ENCODE measurements at places on chromosomes 13 and 19.

GRCh38 chr13:110448230-110448629 is 113.3 kb downstream of the RAB20 start:
- DNase-seq = no peak

- no peak for DNase-seq
These were observed 7.4 kb downstream of the BCAM start for GRCh38 chr19:44816301-44816700.

GRCh38 chr13:97221046-97221445 is 1.1 kb upstream of the MBNL2 start:
- DNase-seq = no peak

DNA sequence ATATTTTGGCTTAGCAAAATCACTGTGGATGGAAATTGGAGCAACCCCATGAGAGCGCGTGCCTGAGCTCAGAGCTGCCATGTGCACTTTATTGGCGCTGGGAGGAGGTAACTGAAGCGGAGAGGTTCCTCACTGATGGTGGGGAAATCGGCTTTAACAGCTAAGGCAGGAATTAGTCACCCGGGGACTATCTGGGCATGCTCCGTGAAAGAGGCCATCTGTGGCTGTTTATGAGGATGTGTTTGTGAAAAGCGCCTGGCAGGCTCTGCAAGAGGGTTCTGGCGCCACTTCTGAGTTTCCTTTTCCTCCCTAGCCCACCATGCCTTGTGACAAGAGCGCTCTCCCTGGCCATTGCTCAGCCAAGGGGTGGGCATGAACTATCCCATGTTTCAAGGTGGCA is 815.6 kb downstream of the UQCRFS1 start:
- DNase-seq = no peak

GRCh38 chr19:2970201-2970835 is 7.0 kb upstream of the TLE6 start:
- DNase-seq = no peak

DNA sequence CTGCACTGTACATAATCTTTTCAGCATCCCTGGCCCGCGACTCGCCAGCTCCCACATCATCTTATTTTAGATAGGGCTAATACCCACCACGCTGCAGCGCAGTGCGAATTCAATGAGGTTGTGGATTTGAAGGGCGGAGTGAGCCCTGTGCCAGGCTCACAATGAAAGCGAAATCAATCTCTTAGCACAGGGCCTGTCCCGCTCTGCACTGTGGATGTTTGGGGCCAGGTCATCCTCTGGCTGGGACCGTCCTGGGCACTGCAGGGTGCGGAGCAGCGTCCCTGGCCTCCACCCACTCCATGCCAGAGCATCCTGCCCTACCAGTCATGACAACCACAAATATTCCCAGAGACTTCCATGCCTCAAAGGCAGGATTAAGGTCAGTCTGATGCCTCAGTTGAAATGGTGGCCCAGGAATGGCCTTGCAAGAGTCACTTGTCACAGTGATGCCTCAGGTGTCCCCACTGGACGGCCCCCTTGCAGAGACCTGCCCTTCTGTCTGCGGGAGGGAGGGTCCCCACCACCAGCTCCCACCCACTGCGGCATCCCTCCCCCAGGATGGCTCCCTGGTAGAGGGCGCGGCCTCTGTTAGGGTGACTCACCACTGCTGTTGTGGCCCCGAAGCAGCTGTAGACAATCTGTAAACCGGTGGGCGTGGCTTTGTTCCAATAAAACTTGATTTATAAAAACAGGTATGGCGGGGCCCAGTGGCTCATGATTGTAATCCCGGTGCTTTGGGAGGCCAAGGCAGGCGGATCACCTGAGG is 5.6 kb downstream of the UHRF1 start:
- DNase-seq = no peak

DNA sequence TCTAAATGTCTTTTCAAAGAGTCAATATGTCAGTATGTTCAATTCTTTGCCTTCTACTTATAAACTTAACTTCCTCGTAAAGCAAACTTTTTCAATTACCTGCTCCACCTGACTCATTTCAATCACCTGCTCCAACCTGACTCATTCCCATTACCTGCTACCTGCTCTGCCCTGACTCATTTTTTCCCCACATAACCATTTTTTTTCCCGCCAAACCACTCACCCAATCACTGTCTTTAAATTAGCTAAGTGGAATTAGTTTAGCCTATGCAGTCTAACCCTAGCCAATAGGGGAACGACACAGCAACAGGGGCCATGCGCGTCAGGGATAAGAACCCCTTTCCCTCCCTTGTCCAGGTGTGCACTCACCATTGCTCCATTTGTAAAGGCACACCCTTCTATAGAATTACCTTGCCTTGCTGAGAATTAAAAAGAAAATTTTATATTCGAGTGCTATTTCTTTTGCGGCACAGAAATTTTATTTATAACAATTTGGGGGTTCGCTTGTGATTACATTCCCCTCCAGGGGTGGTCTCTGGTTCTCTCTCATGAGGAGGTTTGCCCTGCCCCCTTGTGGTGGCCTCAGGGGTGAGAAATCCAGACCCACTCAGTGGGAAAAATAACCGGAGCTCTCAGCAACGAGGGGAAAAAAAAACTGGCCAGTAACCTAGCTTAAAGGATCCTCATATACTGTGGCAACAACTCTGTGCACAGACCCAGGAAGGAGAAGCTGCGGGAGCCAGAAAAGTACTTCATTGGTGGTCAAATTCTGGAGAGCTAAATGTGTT is 193.1 kb downstream of the ZNF486 start:
- no peak for DNase-seq

GRCh38 chr19:32178401-32178800 is 167.0 kb upstream of the ZNF507 start:
- DNase-seq = no peak

GRCh38 chr13:75217949-75218348 is 264.0 kb downstream of the TBC1D4 start:
- DNase-seq = no peak

GRCh38 chr13:78750735-78751134 is 91.8 kb upstream of the OBI1 start:
- DNase-seq = no peak

- no peak for DNase-seq
These were observed 36.5 kb downstream of the STARD13 start for GRCh38 chr13:33249066-33249465.

- no peak for DNase-seq
These were observed 75.2 kb downstream of the TNFSF11 start for GRCh38 chr13:42649141-42649540.

GRCh38 chr13:46071590-46072249 is 19.2 kb upstream of the ZC3H13 start:
- DNase-seq = no peak

- DNase-seq = no peak
These were observed 6.5 kb upstream of the SUPT20H start for GRCh38 chr13:37065890-37066526.

DNA sequence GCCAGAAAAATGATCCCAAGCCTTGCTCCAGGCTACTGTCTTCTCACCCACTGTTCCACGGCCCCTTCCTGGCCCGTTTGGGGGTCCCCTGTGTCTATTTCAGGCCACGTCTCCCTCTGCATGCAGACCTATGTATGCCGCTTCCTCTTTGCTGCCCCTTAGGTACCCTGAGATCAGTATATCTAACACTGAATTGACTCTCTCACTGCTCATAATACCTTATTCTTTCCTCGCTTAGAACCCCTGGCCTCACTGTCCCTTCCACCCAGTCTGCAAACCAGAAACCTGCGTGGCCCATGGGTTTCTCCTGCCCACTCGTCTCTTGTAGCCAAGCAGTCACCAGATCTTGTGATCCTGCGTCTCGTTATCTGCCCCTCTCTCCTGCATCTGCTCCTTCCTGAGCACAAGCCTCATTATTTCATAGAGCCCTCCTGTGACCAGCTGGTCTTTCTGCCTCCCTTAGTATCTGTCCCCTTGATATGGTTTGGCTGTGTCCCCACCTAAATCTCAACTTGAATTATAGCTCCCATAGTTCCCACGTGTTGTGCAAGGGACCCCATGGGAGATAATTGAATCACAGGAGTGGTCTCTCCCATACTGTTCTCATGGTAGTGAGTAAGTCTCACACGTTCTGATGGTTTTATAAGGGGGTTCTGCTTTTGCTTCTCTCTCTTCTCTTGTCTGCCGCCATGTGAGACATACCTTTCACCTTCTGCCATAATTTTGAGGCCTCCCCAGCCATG is 109.0 kb upstream of the RNF113B start:
- peak; percentile 63 for DNase-seq

DNA sequence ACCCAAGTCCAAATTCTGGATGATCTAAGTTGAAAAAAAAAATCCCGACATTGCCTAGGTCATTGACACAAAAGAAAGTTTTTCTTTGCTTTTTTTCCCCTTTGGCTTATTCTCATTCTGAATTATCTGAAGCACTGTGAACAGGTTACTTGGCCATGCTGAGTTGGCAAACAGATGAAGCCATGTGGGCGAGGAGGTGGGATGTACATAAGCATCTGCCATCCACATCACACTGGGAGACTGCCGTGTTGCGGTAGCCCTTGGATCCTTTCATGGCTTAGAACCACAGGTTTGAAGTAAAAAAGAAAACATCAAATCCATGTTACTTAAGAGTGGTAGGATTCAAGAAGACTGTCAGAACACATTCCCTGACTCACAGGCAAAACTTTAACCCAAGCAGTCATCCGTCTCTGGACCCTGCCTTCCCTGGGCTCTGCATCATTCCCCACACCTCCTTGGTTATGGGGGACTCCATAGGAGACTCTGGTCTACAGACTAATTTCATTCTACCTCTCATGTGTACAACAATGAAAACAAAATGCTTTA is 242.5 kb upstream of the SERP2 start:
- DNase-seq = no peak

- DNase-seq = no peak
These were observed 43.0 kb downstream of the CACNA1A start for GRCh38 chr19:13463296-13463695.

GRCh38 chr19:10744253-10744798 is 26.4 kb downstream of the DNM2 start:
- DNase-seq = no peak

DNA sequence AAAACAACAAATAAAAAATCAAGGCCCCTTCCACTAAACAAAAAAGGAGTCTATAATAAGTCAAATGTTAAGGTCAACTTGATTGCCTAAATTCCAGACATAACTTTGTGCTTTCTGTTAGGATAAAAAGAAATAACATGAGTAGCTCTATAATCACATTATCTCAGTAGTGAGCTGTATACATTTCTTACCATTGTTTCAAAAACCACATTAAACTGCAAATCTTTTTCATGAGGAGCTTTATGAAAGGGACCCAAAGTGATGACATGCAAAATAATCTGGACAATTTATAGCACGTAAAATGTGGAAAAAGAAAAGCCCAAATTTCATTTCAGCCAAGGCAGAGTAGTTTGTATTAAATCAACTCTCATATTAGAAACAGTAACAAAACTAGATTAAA is 269.2 kb downstream of the KLF12 start:
- no peak for DNase-seq

- DNase-seq = no peak
These were observed 1479.9 kb upstream of the PRR20A start for GRCh38 chr13:55660851-55661250.

GRCh38 chr19:402786-403185 is 6.2 kb downstream of the C2CD4C start:
- DNase-seq = no peak
